ENCODE measurements at places on chromosomes 11 and 22. TPM values are rescaled to one million over a fixed set of nuclear protein-coding genes. Genes with fewer than 3 reads are reported as not detected.

KDM4E gene
- total RNA-seq: not detected

MISFA gene
- total RNA-seq: 0.85 TPM

- DNase-seq: no peak
These were observed 12.4 kb downstream of the PICK1 start for GRCh38 chr22:38069372-38070249.

DNA sequence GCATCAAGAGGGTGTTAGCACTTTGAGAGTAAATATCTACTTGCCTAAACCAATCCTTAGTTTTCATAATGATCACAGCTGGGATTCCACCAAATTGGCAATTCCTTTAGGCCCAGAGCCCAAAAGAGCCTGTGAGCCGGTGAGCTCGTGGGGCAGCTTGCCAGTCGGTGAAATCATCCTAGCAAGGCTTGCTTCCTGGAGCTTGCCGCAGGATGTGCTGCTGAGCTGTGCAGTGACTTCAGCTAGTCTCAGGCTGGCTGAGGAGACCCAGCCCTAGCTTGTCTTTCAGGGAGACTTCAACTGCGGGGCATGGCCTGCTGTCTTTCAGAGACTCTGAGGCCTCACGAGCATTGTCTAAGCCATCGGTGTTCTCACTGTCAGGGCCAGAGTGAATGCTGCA, 73.6 kb upstream of the SUSD2 start:
- DNase-seq: no peak

GRCh38 chr11:111585371-111585770, 16.9 kb upstream of the SIK2 start:
- no peak for DNase-seq
